ENCODE measurements at places on chromosomes 2 and 18. TPM values are rescaled to one million over a fixed set of nuclear protein-coding genes. Genes with fewer than 3 reads are reported as not detected.

- DNase-seq, result no peak
Measured at GRCh38 chr2:164773635-164774034, 68.0 kb downstream of the COBLL1 start.

DNA sequence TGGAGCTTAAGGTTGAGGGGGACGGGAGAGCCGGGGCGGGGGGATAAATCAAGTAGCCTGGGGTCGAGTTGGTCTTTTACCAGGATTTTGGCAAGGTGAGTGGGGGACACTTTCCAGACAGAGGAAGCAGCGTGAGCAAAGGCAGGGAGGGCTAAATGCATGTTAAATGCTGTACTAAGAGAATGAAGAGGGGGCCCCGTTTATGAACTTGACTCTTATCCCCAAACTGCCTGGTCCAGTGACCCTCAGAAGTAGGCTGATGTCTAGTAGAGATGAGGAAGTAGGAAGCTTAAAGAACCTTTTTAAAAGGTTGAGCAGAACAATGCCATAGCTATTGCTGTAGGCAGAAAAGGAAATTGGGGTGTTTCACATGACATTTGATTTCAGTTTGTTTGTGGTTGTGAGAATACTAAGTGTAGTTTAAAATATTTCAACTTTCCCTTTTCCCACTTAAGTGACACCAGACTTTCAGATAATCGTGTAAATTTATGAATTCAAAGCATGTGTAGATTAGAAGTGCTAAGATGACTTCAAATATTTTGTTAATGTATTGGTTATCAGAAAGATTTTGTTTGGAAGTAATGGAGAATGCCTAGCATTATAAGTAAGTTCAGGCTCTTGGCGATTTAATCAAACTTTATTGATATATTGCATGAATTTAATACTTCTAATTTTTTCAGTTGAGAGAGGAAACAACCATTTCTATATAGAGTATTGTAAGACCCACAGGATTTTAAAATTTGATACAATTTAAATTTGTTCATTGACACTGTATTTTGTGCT is 1.8 kb downstream of the REL start:
- DNase-seq, result peak; percentile 61

Gene DLGAP1
- total RNA-seq, result 4.1 TPM

GRCh38 chr2:121884511-121884921 is 129.1 kb downstream of the TSN start:
- no peak for DNase-seq

Gene CHRNA1
- not detected for total RNA-seq

DNA sequence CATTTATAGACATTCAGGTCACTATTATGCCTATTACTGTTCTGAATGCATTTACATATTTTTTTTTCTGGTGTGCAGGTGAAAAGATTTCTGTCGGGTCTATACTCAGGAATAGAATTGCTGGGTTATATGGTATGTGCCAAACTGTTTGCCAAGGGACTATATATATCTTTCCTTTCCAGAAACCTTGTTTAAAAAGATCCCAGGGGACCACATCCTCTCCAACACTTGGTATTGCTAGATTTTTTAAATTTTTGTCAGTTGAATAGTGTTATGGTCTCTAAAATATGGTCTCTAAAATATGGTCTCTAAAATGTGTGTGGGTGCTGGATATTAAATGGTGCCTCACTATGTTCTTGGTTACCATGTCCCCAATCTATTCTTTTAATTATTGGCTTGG is 131.3 kb downstream of the INSIG2 start:
- DNase-seq, result no peak

Gene ZSCAN30
- total RNA-seq, result 10.5 TPM

Gene TUBA4B
- not detected for total RNA-seq

GRCh38 chr2:217791551-217791950 is 211.2 kb downstream of the TNS1 start:
- DNase-seq, result no peak

GRCh38 chr2:9770308-9771100 is 72.8 kb upstream of the TAF1B start:
- DNase-seq, result no peak

Gene VIT
- total RNA-seq, result not detected

DNA sequence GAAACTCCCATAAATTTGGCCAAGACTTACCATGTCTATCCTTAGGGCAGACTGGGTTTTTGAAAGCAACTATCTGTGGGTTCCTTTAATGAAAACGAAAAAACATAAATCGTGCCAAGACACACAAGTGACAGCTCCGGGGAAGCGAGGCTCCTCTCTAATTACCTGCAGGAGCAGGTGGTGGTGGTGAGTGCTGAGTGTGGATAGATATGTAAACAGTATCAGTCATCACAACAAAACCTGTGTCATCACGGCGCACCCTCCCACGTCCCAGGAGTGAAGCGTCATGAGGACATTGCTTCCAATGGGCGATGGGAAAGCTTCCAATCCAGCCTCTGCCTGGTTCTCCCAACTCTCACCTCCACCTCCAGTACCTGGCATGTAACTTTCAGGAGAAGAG is 31.3 kb downstream of the ACKR3 start:
- DNase-seq, result no peak

- DNase-seq, result no peak
Measured at GRCh38 chr18:63186520-63187222, 132.9 kb downstream of the BCL2 start.

GRCh38 chr2:133737242-133737993 is 169.2 kb upstream of the NCKAP5 start:
- no peak for DNase-seq
